ENCODE measurements at places on chromosomes 1 and 21.

- DNase-seq: peak; percentile 53
Measured at GRCh38 chr1:190904091-190904695, 426.5 kb upstream of the BRINP3 start.

DNA sequence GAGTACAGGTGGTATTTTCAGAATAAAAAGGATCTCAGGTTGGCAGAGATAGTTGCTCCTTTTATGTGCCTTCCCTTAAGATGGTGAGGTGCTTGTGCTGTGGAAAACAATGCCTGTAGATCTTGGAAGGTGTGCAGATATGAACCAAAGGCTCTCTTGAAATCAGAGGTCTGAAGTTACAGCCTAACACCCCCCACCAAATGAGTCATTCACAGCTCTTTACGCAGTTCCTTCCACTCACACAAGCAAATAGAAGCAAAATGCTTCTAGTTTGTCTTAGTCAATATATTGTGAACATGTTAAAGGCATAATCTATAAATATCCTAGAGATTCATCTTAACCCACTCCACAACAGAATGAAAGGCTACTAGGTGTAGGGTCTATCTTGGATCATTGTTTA is 128.9 kb upstream of the NR5A2 start:
- no peak for DNase-seq

DNA sequence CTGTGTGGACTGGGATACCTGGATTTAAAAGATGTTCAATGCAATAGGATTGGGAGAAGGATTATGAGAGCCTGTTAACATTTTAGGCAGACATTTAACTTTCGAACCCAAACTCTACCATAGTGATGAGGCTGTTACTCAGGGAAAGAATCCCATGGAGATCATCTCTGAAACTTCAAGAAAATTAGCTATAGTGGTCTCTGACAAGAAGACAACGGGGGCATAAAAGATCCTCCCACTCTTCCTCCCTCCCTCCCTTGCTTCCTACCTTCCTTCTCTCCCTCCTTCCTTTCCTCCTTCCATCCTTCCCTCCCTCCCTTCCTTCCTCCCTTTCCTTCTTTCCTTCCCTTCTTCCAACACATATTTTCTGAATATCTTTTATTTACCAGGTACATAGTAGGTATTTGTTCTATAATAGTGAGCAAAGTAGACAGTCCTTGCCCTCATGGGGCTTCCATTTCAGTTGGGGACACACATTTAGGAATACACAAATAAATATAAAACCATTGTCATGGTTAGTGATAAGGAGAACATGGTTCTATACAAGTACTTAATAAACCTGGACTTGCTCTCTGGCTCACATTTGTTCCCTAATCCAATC is 143.2 kb downstream of the ATP6V1G3 start:
- DNase-seq: no peak

DNA sequence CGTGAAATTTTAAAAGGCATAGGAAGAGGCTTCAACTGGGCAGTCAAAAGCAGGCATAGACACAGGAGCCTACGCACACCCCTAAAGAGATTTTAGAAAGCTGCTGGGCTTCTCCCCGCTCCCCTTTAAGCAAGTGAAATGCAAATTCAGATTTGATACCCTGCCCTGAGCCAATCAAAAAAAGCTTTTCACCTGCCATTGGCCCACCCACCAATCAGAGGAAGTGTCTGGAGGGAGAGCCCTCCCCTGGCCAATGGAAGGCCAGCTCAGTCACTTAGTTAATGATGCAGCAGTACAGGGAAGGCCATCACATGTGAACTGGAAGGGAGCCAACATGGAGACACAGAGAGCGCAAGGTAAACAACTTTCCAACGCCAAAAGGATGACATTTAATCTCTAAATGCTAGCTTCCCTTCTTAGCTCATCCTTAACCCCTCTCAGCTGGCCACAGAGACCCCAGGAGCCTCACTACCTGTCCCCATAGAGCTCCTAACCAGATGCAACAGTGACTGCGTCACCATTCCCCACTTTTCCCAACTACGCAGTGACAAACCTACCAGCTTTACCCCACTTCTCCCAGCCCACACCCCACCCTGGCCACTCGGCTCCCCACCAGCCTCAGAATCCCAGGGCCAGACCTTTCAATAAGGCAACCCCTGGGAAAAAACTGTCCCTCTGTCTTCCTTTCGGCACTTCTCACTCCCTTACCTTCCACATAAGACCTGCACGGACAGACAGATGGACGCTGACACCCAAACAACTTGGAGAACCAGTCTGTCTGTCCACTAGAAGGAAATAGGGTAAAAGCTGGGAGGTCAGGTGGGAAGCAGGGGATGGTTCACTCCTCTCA is 71.0 kb downstream of the CD46 start:
- no peak for DNase-seq

- no peak for DNase-seq
Measured at GRCh38 chr1:54227091-54227602, 27.2 kb downstream of the MRPL37 start.

DNA sequence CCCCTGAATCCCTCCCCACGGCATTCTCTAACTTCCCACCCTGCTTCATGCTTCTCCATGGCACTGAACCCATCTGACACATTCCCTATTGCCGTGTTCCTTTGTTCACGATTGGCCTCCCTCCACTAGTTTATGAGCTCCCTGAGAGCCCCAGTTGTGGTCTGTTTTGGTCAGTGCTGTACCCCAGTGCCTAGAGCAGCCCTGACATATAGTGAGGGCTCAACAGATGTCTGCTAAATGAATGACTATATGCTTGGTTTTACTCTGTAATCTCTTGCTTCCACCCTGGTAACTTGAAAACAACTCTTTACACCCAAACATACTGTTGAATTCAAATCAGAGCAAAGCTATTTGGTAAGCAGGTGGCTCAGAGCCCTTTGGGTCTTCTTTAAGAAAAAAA is 171.1 kb upstream of the EDN2 start:
- DNase-seq: no peak

DNA sequence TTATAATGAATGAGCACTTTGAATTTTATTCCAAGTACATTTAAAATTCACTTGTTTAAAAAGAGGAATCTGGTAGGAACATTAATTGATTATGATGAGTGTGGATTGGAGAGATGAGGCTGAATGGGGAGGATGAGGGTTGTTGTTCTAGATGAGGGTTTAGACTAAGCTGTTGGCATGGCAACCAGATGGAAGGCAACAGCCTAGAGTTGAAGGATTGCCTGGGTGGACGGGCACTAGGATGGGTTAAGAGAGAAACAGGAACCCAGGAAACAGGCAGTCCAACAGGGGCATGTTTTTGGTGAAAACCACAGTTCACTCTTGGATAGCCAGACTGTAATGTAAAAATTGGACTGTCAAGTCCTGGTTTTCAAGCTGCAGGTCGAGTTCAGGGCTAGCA is 125.5 kb downstream of the CHRM3 start:
- no peak for DNase-seq

DNA sequence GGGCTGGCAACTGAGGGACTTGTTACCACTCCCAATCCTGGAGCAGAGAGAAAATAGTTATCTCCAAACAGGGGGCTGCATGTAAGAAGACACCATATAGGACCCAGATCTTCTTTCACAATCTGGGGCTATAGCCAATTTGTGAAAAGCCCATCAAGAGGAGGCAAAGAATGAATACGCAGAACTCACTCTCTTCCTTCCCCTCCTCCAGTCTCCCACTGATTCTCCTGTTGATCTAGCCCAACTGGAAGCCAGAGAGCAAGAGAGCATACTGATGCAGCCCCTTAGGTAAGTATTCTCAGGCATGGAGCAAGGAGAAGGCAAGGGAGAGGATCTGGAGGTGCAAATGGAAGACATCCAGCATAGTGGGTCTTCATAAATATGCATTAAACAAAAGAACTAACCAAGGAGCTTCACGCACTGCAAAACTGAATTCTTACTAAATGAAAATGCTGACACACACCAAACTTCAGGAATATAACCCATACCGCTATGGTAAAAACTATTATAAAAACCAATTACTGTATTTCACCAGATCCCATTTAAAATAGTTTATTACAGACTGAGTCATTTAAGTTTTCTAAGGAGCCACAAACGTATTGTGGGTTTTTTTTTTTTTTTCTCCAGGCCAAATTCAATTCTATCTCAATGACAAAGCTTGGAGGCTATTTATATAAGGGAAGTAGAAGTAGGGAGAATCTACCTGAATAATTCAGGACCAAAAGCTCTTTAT is 15.5 kb upstream of the HMGB4 start:
- no peak for DNase-seq

DNA sequence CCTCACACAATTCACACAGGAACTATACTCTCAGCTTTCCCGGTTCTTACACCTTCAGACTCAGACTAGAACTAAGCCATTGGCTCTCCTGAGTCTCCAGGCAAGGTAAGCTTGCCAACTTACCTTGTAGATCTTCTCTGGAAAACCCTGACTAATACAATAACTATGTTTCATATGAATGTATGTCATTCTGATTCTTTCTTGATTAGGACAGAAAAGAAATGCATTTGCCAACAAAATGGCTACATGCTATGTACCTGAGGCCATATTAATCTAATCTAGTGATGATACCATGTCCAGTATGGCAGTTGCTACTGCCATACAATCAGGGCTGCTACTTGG is 9.8 kb upstream of the ZSWIM5 start:
- no peak for DNase-seq

DNA sequence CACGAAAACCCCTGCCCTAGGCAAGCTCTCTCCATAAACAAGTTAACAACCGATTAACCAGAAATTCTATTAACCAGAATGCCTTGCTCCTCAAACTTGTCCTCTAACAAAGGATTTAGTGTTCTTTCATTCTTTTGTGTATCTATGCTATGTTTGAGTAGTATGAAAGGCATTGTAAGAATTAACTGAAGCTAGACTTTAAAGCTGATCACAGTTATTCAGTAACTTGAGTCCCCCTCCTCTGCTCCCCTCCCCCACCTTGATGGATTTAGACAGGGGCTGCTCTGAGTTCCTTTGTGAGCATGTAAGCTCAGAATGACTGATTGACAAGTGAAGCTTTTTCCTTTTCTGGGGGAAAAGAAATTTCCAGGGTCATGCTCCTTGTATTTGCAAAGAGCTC is 257.6 kb downstream of the TTLL7 start:
- no peak for DNase-seq

DNA sequence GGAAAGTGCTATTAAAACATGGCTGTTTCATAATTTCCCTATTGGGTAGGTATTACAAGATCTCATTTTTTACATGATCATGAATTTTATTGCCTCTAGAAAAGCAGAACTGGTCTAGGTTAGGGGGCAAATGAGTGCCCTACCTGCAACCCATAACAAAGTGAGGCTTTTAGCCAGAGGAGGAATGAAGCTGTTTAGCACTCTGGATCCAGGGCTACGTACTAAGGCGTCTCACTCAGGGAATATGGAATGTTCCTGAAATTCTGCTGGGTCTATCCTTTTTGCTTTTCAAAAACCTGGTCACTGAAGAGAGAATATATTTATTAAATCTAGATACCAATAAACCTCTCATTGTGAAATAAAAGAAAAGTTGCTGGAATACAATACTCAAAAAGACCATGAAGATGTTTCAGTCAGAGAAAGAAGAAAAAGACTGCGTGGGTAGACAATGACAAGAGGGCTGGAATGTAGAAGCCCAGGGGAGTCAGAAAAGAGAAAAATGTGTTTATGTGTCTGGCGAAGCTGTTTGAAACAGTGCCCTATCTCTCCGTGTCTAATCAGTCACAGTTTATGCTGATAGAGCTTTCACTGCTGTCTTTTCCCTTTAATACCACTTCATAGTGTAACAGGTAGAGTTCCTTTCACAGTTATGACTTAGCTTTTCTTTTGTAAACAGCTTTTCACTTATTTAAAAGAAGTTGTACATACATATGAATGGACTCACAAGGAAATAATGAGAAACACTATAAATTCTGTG is 25.0 kb upstream of the SYDE2 start:
- DNase-seq: no peak

DNA sequence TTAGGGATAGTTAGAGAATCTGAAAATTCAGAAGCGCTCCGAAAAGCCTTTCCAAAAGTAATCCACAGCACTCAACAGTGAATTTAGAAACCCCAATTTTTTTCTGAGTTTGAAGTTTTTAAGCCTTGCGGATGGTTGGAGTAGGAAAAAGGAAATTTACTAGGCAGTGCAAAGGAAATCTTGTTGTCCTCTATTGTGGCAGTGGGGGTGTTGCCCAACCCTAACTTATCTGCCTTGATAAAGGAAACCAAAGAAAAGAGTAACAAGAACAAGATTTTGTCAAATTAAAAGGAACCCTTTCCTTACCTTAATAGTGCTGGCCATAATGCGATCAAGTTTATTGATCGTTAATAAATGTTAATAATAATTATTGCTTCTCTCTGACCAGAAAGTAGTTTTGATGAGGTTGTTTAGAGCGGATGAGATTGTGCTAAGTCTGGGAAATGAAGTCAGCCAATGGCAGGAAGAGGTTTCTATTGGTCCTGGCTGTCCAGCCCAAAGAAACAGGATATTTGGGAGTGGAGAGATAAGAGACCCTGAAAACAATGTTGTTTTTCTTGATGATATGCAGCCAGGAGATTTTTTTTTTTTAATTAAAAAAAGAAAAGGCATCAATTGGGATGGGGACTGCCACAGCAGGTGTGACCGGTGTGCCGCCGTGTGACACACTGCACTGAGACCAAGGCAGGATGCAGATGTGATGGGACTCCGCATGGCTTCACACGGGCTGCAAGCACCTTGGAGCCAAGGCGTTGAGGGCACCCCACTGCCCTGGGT is at the start of gene ERG:
TSS of gene ERG (minus strand) at position 421 of the 777 bp plus-strand sequence. CDS start at position 324, 97 bp downstream.
- DNase-seq: no peak

- DNase-seq: no peak
Measured at GRCh38 chr1:203516184-203516583, 22.2 kb downstream of the OPTC start.

- DNase-seq: no peak
Measured at GRCh38 chr1:87953121-87953520, 624.4 kb downstream of the LMO4 start.

DNA sequence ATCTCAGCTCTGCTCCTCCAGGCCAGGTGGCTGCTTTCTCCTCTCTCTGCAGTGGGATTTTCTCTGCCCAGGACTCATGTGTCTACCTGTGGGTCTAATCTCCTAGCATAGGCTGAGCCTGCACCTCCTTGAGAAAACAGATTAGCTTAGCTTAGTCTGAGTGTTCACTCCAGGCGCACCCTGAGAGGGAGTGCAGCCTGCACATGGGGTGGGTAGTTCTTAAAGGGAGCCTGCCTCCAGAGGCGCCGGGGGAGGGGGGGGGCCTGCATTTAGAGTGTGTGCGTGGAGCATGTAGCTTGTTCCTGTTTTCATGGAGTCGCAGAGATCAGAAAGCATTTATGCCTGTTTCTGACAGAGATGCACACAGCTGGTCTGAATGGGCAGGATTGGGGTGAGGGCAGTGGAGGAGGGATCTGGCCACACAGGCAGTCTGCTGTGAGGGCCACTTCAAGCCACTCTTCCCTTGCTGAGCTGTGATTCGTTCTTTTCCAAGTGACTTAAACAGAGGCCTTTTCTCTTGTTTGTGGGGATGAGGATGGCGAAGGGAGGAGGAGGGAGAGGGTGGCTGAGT is 45.2 kb downstream of the GALNT2 start:
- DNase-seq: no peak

GRCh38 chr1:168134132-168134531 is 2.6 kb downstream of the GPR161 start:
- no peak for DNase-seq

DNA sequence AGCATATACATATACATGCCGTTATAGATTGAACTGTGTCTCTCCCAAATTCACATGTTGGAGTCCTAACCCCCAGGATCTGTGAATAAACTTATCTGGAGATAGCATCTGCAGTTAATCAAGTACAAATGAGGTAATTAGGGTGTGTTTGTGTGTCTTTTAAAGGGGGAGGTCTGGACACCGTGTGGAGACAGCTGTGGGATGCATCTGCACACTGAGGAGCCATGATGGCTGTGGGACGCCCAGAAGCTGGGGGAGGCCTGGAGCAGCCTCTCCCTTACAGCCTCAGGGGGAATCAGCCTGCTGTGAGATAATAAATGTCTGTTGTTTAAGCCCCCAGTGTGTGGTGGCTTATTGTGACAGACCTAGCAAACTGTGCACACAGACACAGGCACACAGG is 51.8 kb upstream of the COL18A1 start:
- DNase-seq: no peak
